ENCODE measurements at places on chromosomes 7 and 10.

GRCh38 chr10:122140941-122141623, 130.0 kb upstream of the BTBD16 start:
- no peak for DNase-seq

DNA sequence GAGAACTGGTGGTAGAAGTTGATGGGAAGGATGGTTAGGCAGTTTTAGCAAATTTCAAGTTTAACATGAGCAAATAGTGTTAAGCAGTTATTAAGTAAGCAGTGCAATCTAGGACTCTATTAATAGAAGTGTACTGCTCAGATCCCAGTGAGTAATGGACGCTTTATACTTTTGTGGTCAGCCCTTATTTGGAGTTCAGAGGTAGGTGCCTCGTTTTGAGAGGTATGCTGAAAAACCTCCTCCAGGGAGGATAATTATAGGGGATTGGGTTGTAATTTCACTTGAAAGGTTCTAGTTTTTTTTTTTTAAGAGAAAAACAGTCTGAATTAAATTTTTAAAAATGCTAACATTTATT, 33.5 kb upstream of the CCDC7 start:
- DNase-seq: no peak

GRCh38 chr10:109622566-109622965, 300.7 kb downstream of the XPNPEP1 start:
- DNase-seq: no peak

DNA sequence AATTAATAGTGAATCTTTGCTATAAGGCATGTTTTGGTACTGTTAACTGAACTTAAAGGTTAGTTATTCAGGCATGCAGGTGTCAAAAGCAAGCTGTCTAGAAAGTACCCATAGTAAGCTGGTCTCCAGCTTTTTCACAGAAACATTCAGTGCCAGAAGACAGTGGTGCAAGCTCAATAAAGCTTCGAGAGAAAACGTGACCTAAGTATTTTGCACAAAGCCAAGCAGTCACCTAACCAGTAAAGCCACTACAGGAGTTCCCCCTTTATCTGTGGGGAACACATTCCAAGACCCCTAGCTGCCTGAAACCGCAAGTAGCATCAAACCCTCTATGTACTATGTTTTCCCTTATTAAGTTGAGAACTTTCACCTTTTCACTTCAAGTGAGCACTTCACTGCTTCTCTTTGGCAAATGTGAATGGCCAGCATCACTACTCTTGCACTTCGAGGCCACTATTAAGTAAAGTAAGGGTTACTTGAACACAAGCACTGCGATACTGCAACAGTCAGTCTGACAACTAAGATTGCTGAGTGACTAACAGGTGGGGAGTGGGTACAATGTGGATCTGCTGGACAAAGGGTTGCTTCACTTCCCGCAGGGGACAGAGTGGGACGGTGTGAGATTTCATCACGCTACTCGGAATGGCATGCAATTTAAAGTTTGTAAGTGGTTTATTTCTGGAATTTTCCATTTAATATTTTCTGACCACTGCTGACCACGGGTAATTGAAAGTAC, 253.8 kb upstream of the YAE1 start:
- no peak for DNase-seq

DNA sequence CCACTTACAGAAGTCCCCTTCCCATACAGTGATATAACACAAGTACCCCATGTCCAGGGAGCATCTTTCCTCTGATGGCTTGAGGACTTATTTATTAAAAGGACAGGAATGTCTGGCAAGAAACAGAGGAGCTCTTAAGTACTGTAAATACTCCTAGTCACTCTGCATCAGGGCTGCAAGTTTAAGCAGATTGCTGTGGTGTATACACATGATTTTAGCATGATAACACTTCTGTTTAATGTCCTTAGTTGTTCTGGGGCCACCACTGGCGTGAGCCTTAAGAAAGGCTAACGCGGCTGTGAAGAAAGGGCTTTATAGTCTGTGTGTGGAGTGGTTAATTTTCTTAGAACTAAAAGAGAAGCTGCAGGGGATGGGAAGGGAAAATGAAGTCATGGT, 65.7 kb downstream of the GBF1 start:
- no peak for DNase-seq

- no peak for DNase-seq
These were observed 68.0 kb downstream of the CAMK1D start for GRCh38 chr10:12417331-12417730.

- no peak for DNase-seq
These were observed 41.7 kb downstream of the REEP3 start for GRCh38 chr10:63562857-63563256.

DNA sequence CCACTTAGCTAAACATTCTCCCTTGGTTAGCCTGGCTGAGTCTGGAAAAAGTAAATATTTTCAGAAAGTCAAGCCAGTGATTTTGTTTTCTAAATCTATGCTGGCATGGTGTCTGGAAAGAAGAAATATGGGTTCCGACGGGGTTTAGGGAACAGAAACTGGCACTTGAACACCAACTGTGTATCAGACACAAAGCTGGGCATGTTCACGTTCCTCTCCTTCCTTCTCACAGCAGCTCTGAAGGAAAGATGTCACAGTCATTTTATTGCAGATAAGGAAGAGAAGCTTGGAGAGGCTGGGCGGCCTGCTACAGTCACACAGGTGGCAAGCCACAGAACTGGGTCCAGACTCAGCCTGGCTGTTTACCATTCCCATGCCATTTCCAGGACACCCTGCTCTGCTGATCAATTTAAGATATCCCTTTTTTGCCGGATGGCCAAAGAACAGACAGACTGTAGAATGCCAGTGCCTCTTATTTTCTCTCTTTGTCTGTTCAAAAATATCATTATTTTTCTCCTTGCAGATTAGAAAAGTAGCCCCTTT, 118.8 kb downstream of the HERPUD2 start:
- DNase-seq: no peak

DNA sequence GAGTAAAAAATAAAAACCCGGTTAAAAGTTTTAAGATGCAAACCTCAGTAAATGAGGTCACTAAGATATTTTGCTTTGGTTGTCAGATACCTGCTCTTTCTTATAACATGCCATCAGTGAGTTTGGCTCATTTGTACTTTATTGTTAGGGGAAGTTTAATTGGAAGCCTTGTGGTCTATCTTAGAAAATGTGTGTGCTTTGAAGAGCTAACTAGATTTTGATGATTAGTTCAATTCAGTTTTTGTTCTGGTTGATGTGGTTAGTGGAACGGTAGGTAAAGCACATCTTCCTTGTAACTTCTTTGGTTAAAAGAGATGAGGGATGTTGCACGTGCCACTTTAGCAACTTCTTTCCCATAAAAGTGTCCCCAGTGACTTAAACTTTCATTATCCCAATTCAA, 353.4 kb upstream of the GALNT17 start:
- no peak for DNase-seq

DNA sequence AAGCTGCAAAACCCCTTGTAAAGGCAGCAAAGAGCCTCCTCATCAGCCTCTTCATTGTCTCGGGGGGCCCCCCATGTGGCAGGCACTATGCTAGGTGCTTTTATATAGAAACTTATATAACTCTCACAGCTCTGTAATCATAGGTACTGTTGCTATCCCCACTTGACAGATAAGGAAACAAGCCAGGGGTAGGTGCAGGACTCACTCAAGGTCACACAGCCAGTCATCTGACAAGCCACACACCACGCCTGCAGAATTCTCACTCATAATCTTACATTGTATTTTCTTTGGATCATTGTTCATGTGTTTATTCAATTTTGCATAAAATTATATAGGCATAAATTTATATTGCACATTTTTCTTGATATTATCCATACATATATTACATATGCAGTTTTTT, 165.4 kb downstream of the PPP1R17 start:
- DNase-seq: no peak

GRCh38 chr7:159155410-159155809, 10.7 kb upstream of the VIPR2 start:
- no peak for DNase-seq

- DNase-seq: no peak
These were observed 3.3 kb downstream of the EDRF1 start for GRCh38 chr10:125722811-125723210.

GRCh38 chr7:46999866-47000265, 582.0 kb downstream of the TNS3 start:
- DNase-seq: no peak

- no peak for DNase-seq
These were observed 78.5 kb upstream of the APBB1IP start for GRCh38 chr10:26359670-26360069.

GRCh38 chr7:143258831-143259230, 4.4 kb upstream of the GSTK1 start:
- no peak for DNase-seq

DNA sequence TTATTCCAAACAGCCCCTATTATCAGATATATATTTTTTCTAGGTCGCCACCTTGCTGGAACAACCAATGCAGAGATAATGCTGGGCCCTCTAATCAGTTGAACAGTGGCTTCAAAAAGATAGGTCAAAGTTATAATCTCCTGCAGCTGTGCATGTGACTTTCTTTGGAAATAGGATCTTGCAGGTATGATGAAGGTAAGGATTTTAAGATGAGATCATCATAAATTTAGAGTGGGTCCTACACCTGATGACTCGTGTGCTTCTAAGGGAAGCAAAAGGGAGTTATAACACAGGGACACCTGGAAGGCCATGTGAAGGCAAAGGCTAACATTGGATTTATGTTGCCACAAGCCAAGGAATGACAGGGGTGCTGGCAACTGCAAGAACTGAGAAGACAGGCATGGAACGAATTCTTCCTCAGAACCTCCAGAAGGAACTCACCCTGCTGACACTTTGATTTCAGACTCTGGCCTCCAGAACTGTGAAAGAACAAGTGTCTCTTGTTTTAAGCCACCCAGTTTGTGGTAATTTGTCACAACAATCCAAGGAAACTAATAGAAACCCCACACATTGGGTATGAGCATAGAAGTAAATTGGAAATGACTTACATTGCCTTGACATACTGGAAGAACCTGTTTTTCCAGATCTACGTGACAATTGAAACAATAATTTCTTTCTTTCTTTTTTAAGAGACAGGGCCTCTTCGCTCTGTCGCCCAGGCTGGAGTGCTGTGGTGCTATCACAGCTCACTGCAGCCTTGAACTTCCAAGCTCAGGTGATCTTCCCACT, 34.4 kb downstream of the CCDC71L start:
- no peak for DNase-seq

DNA sequence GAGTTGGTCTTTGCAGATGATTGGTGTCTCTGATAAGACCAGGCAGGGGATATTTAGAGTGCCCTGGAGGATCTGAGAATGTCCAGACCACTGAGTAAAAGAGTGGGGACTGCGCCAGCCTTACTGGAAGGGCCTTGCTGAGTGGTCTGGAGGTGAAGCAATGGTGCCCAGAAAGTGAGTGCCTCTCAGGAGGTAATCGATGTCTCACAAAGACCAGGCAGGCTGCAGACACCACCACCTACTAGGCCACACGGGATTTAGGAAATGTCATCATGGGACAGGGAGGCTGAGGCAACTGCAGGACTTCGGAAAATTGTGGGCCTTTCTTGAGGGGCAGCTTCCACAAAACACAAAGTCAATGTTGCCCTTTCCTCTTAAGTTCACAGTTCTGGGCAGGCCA, 57.2 kb upstream of the STEAP1B start:
- no peak for DNase-seq

DNA sequence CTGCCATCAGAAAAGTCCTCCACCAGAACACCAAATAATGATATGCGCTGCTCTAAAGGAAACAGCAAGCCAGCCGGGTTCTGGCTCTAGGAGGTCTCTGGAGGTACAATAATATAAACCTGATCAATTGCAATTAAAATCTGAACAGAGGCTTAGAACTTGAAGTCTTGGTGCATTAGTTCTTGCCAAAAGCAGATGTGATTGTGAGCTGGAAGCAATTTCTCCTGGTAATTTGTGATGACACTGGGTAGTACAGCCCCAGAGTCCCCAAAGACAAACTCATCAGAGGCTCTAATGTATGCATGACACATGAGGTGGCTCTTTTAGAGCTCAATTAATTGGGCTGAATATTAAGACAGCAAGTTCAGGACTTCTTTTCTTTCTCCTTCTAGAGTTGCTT, 3.3 kb downstream of the ETV1 start:
- no peak for DNase-seq

- DNase-seq: no peak
These were observed 34.9 kb downstream of the GBX1 start for GRCh38 chr7:151132461-151133205.

DNA sequence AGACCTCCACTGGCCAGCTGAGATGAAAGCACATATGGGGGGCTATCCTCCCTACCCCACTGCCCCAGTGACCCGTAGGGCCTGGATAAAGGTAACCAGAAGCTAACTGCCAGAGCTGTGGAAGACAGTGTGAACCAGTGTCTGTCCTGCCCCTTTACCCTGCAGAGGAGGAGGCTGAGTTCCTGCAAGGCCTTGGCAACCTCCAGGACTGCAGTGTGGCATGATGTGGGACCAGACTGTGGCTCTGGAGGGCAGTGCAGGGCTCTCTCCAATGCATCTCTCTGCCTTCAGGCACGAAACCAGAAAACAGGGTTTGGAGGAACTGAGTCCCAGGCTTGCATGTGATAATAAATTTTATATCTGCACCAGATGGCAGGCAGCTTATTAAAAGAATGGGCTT, 93.1 kb downstream of the EPC1 start:
- DNase-seq: no peak
